ENCODE measurements at places on chromosomes 5 and 9.
A peak's percentile ranks its signal among the peaks of the same experiment; 100 is the strongest.

- DNase-seq = peak; percentile 65
Observed at GRCh38 chr5:151596828-151597539, 5.9 kb upstream of the FAT2 start.

GRCh38 chr9:89409466-89409865 lies 88.4 kb downstream of the SEMA4D start:
- DNase-seq = no peak

GRCh38 chr9:33264003-33264472 lies 470 bp downstream of the BAG1 start:
- DNase-seq = peak; percentile 66

- DNase-seq = no peak
Observed at GRCh38 chr9:105399117-105399516, 48.7 kb upstream of the FSD1L start.

GRCh38 chr9:130768265-130768664 lies 66.8 kb upstream of the ABL1 start:
- DNase-seq = peak; percentile 44

- no peak for DNase-seq
Observed at GRCh38 chr5:120749737-120750136, 285.6 kb downstream of the PRR16 start.

DNA sequence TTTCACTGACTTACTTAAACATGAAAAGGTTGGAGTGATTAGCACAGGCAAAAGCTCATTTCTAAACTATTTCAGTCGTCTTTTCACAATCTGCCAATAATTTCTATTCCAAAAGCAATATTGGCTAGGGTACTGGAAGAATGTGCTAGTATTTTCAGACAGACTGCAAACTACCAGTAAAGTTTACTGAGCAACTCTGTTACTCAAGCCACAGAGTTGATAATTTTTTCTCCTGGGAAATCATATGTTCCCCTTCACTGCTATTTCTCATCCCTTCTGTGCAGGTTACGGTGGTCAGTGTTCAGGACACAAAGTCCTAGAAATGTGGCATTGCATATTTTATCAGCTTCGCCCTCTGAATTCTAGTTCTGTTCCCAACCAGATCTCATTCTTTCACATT lies 343.3 kb upstream of the TNC start:
- no peak for DNase-seq

GRCh38 chr5:65873181-65873750 lies 53.1 kb upstream of the ERBIN start:
- DNase-seq = no peak

DNA sequence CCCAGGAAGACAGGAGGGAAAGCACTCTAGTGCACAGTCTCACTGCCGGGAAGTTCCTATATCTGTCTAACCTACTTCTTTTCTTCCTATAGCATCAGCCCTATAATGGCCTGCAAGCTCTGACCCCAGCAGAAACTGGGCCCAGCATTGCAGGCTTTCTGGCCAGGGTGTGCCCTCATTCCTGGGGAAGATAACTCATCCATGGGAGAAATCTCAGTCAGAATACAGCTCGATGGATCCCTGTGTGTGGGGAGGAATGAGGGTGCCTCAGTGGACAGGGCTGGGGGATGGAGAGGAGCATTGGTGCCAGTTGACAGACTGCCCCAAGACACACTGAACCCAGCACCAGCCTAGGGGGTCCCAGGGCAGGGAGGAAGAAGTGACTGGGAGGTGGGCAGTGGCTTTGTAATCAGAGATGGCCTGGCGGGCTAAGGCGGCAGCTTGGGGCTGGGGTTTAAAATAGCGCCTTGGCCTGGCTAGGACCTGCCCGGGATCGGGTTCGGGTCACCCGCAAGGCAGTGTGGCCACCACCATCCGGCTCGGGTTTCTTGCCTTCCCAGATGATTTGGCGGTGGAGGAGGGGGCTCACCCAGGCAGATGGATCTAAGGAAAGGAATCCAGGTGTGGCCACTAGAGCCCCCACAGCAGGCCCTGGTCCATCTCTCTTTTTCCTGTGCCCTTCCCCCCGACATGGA lies 7.6 kb upstream of the CXXC5 start:
- peak; percentile 59 for DNase-seq

DNA sequence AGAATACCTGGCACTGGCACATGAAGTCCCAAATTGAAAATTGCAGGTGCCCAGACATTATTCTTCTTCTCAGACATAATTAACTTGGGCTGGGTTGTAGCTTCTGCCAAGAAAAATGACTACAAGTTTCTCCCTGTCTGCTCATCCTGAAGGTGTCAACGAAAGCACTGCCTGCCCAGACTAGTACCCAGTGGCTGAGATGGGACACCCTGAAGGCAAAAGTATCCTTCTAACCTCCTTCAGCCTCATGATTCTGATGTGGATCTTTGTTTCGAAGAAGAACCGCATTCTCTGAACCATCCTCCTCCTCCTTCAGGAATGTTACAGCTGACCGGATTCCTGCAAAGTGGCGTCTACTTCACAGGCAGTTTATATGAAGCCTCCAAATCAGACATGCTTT lies 161.1 kb upstream of the FST start:
- DNase-seq = no peak

- peak; percentile 10 for DNase-seq
Observed at GRCh38 chr5:1732238-1732941, 67.2 kb downstream of the MRPL36 start.
